NCI-H1417 (cell line): ENCODE measurements at places on chromosomes 4 and X.
A peak's percentile ranks its signal among the peaks of the same experiment; 100 is the strongest.

DNA sequence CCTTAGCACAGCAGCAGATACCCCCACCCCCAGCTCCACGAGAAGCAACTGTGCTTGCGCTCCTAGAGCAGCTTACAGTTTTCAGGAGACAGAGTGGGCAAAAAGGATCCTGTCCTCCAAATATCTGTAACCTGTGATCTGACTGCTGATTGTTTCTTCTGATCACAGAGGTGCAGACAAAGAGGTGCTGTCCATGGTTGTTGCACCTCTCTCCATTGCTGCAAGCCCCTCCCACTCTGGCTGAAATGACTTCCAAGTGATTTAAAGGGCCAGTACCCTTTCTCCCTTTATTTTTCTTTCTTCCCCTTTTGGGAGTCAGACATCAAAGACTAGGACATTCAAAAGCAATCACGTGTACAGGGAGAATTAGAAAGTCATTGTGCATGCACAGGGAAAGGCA lies 205.3 kb upstream of the GEMIN8 start:
- DNase-seq = no peak

DNA sequence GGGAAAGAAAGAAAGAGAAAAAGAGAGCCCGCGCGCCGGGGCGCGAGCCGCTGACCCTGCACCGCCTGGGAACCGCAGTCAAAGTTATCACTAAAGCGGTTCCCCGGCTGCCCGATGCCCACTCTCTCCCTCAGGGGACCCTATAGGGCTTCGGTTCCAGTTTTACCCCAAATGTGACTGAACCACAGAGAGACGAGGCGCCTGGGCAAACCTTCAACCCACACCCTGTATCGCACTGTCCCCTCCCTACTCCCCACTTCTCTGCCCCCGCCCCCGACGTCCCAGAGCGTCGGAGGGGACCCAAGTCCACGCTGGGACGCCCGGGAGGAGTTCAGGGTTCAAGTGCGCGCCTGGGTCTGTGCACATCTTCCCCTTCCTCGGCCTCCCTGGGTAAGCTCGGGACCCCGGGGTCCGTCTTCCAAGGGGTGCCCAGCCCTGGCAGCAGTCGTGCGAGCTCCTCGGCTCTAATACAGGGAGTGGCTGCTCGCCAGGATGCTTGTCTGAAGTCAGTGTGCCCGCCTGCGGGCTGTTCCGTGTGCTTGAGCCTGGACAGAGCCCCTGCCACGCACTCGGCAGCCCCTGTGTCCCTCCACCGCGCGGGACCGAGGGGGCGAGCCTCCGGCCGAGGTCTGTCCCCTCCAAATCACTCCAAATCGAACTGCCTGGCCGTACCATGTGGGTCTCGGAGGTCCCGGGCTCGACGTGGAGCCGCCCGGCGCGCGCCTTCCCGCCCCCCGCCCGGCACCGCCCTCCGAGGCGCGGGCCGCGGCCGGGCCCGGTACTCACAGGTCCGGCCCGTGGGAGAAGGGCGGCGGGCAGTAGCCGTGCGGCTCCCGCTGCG lies 960 bp downstream of the TRPC3 start:
- peak; percentile 66 for DNase-seq

DNA sequence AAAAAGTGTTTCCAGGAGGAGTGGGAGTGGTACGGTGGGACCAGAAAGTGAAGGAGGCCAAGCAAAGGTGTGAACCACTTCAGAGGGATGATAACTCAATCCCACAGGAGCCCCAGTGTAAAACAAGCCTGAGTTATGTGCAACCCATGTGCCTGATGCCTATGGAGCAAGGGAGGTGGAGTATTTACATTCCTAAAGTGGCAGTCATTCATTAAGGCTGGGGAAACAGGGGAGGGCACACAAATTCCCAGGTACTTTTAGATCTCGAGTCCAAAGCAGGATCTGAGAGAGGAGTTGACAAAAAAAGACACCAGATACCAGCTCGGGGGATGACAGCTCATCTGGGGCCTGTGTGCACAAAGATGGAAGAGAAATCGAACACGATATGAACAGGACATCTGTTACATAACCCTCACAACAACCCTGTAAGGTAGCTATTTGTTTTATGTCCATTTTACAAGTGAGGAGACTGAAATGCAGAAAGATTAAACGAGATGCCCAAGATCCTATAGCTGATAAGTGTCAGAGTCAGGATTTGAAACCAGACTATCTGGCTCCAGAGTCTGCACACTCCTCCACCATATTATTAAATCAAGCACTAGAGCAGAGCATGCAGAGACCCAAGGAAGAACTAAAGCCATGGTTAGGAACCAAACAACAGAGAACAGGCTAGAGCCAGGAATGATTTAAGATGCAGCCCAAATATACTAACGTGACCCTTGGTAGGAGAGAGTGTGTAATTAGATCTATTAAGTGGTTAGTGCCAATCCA lies 91.9 kb upstream of the MAPK10 start:
- peak; percentile 25 for DNase-seq

GRCh38 chr4:62913065-62913464 lies 1496.2 kb downstream of the TECRL start:
- no peak for DNase-seq

DNA sequence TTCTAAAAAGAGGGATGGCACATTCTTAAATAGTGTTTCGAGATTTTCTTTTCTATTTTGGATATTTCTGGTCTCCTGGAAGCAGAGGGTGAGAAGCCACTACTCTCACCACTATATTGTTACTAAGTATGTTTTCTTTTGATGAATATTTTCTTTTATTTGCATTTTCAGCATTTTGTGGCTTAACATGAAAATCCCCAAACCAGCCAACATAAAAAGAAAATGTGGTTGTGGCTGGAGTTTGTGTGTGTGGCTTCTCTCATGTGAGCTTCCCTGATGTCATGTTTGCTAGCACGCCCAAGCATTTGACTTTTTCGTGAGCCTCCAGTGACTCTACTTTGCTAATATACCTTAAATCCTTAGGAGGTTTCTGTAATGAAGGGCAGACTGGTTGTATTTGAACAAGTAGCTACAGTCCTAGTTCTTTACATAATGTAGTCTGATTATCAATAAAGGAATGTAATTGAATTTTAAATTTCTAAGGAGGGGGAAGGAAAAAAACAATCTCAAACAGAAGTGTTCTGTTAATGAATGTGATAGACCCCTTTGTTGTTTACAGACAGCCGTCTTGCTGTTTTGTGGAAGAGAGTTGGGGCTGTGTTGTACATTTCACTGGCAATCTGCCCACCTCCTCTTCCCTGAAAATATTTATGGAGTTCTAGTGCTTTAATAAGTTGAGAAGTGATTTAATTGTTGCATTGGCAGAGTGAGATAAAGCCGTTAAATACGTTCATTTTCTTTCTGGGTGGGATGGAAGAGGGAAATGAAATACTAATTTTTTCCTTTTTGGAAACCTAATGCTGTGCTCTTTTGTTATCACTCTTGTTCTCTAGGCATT lies 114.6 kb downstream of the ARHGAP10 start:
- no peak for DNase-seq

- DNase-seq = no peak
These were observed 81.1 kb upstream of the ADAD1 start for GRCh38 chr4:122297694-122298093.

DNA sequence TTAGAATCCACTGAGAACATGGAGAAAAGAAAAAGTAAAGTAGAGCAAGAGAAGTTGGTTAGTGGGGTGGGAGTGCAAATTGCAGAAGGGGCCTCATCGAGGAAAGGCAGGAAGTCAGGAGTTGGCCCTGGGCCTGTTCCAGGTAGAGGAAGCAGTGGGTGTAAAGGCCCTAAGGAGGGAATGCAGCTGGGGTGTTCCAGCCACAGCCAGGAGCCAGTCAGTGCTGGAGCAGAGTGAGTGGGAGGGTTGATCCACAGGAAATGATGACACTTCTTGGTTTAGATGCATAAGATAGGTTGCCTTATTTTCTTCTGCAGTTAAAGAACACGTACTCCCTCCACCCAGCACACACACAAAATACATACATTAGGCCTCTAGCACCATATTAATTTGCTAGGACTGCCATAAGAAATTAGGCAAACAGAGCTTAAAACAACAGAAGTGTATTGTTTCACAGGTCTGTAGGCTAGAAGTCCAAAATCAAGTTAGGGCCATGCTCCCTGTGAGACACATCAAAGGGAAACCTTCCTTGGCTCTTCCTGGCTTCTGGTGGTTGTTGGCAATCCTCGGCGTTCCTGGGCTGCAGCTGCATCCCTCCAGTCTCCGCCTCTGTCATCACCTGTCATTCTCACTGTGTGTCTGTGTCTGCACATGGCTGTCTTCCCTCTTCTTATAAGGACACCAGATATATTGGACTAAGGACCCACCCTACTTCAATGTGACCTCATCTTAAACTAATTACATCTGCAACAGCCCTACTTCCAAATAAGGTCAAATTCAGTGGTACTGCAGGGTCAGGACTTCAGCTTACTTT lies 205.9 kb downstream of the AASDH start:
- no peak for DNase-seq

DNA sequence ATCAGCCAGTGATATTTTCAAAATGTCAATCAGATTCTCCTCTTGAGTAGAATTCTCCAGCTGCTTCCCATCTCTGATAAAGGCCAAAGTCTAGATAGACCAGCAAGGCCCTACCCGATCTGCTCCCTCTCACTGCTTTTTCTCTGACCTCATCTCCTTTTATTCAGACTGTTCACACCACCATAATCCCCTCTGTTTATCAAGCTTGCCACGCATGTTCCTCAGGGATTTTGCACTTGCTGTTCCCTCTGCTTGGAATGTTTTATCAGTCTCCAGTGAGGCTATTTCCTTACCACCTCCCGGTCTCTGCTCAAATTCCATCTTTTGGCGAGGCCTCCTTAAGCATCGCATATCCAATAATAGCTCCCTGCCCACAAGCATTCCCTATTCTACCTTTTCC lies 20.1 kb downstream of the NOCT start:
- DNase-seq = no peak

GRCh38 chr4:14225688-14226207 lies 598.2 kb upstream of the BOD1L1 start:
- DNase-seq = peak; percentile 90

DNA sequence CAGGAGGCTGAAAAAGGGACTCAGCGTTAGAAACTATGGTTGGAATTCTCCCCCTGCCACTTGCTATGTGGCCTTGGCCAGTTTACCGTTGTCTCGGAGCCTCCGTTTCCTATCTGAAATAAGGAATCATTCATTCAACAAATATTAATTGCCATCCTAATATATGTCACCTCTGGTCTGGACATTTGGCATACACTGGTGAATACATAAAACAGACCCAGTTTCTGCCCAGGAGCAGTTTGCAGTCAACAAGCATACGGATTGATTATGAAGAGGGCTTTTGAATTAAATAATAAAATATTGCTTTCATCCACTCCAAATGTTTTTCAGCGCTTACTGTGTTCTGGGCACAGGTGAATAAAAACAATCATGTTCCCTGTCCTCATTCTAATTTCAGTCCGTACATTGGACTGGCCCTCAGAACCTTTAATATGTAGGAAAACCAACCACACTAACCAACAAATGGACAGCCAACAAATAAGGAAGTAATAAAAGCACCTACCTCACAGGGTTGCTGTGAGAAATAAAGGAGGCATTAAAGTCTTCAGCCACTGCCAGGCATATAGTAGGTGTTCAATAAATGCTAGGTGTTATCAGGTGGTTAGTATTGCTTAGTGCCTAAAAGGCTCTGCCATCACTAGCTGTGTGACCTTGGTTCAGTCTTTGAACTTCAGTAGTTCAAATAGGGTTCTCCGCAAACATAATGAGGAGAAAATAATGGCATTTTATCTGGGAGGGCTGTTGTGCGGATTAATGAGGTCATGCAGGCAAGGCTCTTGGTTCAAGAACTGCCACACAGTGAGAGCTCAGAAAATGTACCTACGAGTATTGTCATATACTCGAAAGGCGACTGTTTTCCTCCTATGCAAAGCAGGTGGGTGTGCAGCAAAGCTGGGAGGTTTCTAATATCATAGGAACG lies 7.3 kb upstream of the GSX2 start:
- no peak for DNase-seq

- peak; percentile 70 for DNase-seq
These were observed 87.2 kb downstream of the AREG start for GRCh38 chr4:74531963-74532794.

DNA sequence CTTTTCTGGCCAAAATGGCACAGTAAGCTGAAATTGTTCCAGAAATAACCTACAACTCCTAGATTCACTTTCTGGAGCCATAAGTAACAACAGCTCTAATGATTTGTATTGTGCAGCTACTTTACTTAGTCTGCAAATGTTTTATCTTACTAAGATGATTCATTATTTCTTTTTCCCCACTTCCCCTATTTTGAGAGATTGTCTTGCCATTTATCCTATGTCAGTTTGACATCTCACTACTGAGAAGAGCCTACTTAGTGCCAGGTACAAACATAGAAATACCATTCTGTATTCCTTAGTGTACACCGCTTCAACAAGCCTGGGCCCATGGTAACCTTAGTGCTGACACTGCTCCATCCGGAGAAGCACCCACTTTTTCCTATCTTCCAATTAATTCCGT lies 13.8 kb upstream of the STK26 start:
- DNase-seq = no peak

DNA sequence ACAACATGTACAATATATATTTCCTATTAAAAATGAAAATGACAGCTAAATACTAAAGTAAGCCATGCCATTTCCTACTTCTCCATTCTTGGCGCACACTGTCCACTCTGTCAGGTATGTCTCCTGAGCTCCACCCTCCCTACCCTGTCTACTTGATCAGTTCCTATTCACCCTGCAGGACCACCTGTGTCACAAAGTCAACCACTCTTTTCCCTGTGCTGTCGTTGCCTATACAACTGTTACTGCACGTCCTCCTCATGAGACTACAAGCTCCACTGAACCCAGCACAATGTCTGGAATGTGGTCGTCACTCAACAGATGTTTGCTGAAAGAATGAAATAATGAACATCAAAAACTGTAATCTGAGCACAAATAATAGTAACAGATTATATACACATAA lies 54.9 kb downstream of the SLC9A7 start:
- DNase-seq = no peak

DNA sequence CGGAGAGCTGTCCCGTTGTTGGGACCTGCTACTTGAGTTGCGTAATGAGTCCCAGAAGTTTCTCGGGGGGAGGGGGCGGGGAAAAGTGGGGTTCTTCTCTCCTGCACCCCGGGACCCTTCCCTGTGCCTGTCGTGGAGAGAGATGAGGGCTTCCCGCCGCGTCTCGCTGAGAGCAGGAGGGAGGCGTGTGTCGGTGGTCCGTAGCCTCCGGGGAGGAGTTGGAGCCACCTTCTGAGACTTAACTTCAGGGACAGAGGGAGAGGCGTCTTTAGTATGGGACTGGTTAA lies 698 bp downstream of the AFF1 start:
- DNase-seq = peak; percentile 58

- no peak for DNase-seq
These were observed 127.6 kb upstream of the GATB start for GRCh38 chr4:151888367-151888866.

- no peak for DNase-seq
These were observed 25.8 kb upstream of the STBD1 start for GRCh38 chr4:76280488-76281441.

DNA sequence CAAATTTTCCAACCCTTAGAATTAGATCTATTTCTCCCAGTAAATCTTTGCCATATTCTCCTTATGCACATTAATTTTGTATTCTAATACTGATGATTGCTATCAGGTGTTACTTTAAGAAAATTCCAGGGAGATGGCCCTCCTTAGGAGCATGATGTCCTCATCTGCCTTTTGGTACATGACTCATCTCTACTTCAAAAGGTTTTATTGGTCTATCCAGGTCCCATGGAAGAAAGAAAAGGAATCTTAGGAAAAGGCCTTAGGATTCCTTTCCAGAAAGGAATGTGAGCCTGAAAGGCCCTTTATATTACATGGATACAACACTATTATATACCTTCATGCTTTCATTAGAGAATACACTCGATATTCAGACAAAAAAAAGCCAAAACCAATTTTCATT lies 968.2 kb downstream of the STIM2 start:
- no peak for DNase-seq
